Spinal cord (tissue), 10 donors: ENCODE measurements at places on chromosomes 13 and 19. TPM values are rescaled to one million over a fixed set of nuclear protein-coding genes. Genes with fewer than 3 reads are reported as not detected.

KCNRG gene
- 7.5 TPM for total RNA-seq

- no peak for DNase-seq
These were observed 317.4 kb downstream of the NALCN start for GRCh38 chr13:101098873-101099272.

RASL11A gene
- 7.2 TPM for total RNA-seq

GRCh38 chr13:31997641-31998040 lies 33.9 kb upstream of the FRY start:
- no peak for DNase-seq

DNA sequence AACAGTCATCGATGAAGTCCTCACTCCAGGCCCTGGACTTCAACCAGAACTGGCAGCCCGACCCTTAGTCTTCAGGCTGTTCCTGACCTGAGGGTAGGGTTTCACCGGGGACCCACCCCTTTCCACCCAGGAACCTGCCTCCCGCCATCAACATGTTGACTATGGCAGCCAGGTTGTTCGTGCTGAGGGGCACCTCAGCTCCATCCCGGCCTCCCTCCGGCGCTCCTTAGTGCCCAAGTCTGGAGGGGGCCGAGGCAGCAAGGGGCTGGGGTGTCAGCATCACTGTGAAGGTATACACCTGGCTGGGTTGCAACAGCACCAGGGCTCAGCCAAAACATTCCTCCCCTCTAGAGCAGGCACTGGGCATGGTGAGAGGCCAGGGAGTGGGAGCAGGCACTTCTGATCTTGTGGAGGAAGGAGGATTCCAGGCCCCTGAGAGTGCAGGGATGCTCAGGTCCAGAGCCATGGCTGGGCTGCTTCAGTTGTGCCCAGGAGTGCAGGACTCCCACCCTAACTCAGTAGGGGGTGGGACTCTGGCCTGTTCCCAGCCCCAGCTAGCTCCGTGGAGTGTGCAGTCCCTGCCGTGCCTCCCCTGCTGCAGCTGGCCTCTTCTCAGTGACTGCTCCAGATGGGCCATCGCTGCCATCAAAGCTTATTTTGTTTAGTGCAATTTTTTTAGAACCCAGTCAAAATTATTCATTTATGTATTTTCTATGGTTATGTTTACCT lies 1445.9 kb downstream of the PCDH9 start:
- no peak for DNase-seq

IGFL1 gene
- not detected for total RNA-seq

PBX4 gene
- total RNA-seq = 7.2 TPM

SLITRK5 gene
- 4.4 TPM for total RNA-seq

SBSN gene
- total RNA-seq = not detected

DNA sequence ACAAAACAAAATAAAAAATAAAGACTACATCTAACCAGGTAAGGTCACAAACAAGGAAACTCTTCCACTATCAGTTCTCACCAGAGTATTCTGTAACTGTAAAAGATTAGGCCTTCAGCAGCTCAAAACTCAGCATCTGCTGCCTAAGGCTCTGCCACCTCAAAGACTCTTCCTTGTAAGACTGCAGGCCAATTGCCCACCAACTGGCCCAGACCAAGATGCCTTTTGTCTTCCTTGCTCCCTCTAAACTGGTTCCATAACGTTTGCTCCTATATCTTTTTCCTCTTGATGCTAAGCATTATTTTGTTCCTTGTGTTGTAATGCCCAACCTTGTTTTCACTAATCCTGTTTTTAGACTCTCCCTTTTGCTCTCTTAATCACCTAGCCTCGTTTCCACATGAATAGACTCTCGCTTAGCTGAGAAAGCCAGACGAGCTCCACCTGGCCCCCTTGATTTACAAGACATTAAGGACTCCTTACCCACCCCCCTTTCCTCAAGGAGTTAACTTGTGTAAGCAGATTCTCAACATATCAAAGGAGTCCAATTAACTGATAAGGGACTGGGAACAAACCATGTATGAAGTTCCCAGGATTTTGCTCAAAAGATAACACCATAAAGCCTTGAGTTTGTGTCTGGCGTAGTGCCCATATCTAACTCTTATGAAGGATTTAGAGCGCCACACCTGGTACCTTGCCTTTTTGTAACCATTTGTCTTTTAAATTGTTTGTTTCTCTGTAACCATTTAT lies 1.5 kb downstream of the ZNF814 start:
- no peak for DNase-seq

GRCh38 chr19:2365201-2365970 lies 5.3 kb downstream of the TMPRSS9 start:
- peak; percentile 4 for DNase-seq

DNA sequence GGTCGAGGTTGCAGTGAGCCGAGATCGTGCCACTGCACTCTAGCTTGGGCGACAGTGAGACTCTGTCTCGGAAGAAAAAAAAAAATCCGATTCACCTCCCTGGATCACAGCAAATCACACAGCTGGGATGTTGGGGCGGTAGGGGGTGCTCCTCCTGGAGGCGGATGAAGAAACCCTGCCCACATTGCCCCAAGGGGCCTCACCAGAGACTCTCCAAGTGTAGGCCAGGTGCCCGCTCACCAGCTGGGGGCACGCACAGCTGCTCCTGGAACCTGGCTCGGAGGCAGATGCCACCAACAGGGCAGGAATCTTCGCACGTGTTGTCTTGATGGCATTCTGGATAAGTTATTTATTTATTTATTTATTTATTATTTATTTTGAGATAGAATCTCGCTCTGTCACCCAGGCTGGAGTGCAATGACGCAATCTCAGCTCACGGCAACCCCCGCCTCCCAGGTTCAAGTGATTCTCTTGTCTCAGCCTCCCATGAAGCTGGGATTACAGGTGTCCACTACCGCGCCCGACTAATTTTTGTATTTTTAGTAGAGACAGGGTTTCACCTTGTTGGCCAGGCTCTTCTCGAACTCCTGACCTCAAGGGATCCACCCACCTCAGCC lies 3.1 kb downstream of the UQCR11 start:
- no peak for DNase-seq

GRCh38 chr13:32305646-32306045 lies 9.5 kb downstream of the ZAR1L start:
- DNase-seq = no peak

DNA sequence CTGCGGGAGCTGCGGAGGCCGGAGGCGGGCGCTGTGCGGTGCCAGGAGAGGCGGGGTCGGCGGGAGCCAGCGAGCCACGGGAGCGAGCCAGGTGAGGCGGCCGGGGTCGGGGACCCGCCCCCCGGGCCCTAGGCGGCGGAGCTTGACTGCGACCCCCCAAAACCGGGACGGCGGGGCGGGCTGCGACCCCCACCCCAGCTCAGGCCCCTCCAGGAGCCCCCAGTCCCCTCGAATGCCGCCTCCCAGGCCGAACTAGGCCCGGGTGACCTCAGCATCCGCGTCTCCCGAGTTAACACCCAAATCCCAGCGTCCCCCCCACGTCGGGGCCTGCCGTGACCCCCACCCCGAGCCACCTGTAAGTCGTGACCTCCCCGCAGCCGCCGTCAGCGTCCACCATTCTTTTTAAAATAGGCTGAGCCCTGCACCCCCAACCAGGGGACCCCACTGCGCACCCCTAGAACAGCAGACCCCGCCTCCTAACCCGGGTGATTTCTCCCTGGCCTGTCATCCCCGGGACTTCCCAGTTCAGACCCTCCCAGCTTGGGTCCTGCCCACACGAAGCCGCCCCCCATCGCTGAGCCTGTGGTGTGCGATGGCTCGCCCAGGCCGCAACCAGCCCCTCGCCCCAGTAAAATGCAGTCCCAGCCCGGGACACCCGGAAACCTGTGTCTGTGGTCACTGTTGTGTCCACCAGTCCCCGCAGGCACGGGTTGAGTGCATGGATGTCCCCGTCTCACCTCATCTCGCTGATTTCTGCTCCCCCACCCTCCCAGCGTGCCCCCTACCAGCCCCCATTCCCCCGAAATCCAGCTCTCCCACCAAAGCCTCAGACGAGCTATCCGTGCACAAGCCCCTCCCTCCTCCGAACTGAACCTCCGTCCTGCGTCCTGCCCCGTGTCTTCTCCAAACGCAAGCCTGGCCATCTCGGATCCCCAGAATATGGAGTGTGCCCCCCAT lies 551 bp downstream of the FZR1 start:
- no peak for DNase-seq

SBK2 gene
- total RNA-seq = 0.44 TPM

DNA sequence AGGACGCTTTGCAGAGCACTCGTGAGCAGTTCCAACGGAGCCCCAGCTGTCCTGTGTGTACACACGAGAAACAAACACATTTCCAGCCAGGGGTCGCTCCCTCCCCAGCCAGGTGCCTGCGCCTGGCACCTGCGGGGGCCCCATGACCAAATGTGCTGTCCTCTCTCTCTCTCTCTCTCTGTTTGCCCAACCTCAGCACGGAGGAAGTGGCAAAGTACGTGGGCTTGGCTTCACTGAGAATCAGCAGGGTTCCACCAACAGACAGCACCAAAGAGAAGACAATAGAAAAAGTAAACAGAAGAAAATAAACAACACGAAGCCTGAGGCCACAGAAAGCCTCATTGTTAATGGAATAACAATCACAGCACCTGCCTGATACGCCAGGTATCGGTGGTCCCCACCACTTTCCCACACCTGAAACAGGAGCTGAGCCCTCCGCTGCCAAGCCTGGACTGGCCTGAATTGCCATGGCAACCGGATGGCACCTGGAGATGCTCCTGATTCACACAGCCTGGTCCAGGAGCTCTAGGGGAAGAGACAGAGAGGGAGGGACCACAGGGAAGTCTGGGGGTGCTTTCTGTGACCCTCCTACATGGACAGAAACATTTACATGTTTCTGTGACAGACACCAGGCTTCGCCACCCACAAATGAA lies 103.9 kb upstream of the CACNA1A start:
- no peak for DNase-seq

DNA sequence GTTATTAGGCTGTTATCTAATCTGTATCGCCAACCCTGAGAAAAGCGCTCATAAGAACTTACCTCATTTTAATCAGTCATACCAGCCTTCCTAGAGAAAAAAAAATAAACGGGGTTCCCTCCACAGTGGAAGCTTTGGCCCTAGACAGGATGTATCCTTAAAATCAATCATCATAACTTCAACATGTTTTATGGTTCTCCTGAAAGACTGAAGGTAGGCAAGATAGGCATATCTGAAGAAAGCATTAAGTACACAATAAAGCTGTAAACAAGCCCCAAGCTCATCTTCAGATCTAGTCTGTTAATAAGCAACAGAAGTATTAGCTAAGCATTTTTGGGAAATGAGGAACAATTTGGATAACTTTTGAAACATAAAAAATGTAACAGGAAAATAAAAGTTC lies 18.7 kb upstream of the SERP2 start:
- no peak for DNase-seq

KIR3DL1 gene
- not detected for total RNA-seq

ZSWIM9 gene
- 2.0 TPM for total RNA-seq

STOML3 gene
- 0.69 TPM for total RNA-seq

TSHZ3 gene
- 17.5 TPM for total RNA-seq

DNA sequence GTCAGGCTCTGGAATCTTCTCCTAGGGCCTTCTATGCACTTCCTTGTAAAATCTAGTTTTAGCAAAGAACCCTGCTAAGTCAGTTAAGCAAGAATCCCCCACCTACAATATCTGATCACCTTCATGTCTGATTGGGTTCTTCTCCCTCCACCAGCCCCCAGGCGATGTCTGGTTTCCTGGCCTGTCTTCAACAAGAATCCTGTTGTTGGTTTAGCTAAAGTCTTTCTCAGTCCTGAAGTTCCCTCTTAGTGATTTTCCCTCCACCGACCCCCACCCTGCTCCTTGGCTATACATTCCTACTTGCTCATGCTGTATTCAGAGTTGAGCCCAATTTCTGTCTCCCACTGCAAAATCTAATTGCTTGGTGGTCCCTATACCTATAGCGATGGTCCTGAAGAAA lies 35.2 kb upstream of the SLC46A3 start:
- DNase-seq = no peak

DNA sequence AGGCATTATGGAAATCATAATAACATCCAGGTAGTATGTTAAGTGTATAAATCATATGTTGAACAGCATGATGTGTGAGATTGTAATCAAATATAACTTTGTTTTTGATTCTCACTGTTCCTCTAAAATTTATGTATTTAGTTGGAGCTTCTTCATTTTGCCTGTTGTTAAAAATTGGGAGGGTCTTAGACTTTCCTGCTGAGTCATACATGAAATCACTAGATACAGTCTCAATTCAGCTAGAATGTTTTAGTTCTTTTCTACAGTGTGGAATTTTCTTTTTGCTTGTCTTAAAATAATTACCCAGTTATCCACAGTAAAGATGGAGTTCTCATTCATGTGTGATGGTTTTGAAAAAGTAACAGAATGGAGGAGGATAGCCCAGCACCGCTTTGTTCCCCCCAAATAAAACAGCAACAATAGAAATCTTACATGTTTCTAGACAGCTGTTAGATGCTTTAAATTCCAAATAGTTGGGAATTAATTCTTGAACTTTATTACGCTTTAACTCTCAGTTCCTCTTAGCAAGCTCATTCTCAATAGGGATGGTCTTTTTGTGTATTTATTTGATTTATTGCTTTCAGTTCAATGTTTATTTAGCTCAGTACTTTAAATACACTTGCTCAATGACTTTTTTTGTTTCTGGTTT lies 109.5 kb downstream of the PDS5B start:
- no peak for DNase-seq

ICAM5 gene
- total RNA-seq = 1.4 TPM

C1QTNF9 gene
- 0.22 TPM for total RNA-seq

- DNase-seq = no peak
These were observed 9.5 kb downstream of the SMAD9 start for GRCh38 chr13:36910545-36910944.

GRCh38 chr13:53683608-53684007 lies 655.0 kb downstream of the OLFM4 start:
- DNase-seq = no peak

DNA sequence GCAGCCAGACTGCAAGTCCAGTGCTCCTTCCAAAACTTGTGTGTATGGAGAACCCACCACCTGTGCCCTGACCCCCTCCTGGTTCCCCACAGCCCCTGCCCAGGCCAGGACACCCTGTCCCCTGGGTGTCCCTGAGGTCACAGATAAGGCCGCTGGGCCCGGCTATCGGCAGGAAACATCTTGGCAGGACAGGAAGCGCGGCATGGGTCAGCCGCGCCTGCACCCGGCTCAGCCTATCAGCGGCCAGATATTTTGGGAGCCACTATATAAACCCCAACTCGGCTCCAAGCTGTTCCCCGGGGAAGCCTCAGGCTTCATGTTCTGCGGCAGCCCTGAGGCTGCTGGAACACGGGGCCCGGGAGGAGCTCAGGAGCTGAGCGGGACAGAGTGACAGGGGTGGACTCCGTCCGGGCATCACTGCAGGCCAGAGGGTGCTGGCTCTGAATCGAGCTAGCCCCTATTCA lies 60.8 kb downstream of the AP1M1 start:
- DNase-seq = no peak

PEAK3 gene
- not detected for total RNA-seq

ODAD3 gene
- 5.3 TPM for total RNA-seq

- no peak for DNase-seq
These were observed 40.1 kb downstream of the LTBP4 start for GRCh38 chr19:40641281-40641680.

SMIM44 gene
- not detected for total RNA-seq

ZNF808 gene
- 38.4 TPM for total RNA-seq
